ENCODE measurements at places on chromosomes 13 and 19.

GRCh38 chr19:55484593-55485438 is at the start of gene NAT14:
TSS of gene NAT14 (plus strand) at chr19:55485188. CDS start at chr19:55485709, 521 bp downstream.
- DNase-seq: peak; percentile 16

DNA sequence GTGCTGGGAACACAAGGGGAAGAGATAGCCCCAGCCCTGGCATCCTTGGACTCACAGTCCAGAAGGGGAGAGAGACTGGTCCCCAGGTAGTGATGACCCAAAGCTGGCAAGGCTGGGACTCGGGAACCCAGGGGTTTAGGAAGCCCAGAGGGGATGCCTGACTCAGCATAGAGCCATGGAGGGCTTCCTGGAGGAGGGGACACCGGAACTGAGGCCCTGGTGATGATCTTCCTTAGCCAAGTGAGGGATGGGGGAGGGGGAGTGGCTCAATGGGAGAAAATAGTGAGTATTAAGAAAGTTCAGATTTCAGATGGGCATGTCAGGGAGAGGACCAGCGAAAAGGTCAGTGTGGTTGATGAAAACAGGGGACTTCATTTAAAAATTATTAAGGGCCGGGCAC is 26.8 kb downstream of the EXOC3L2 start:
- no peak for DNase-seq

- no peak for DNase-seq
Measured at GRCh38 chr13:46751811-46752635, 44.9 kb downstream of the ESD start.

- DNase-seq: no peak
Measured at GRCh38 chr19:9981406-9982260, 28.7 kb downstream of the COL5A3 start.

DNA sequence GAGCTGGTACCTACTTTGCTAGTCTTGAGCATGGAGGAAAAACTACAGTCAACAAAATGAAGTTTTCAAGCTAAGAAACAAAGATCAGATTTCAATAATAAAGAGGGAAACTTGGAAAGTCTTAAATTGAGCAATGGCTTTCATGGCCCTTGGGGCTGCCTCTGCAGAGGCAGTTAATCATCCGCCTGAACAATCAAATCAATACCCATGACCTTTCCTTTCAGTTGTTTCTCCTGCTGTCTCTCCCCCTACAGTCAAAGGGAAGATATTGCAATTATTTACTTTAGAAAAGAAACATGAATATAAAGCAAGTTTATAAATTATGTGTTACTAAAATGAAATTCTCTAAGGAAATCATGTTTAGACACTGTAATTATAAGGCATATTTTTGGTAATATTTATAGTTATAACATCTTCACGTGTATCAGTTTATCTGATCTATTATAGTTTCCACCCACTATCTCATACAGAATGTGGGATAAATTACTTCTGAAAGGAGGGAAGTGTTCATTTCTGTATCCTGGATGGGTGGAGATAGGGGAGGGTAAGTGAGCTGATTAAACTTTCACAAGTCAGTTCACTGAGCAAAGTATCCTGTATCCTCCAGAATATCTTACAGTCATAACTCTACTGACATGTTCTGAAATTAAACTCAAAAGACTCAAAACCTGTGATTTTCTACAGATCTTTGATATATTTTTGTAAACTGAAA is 72.4 kb upstream of the TSC22D1 start:
- DNase-seq: no peak

DNA sequence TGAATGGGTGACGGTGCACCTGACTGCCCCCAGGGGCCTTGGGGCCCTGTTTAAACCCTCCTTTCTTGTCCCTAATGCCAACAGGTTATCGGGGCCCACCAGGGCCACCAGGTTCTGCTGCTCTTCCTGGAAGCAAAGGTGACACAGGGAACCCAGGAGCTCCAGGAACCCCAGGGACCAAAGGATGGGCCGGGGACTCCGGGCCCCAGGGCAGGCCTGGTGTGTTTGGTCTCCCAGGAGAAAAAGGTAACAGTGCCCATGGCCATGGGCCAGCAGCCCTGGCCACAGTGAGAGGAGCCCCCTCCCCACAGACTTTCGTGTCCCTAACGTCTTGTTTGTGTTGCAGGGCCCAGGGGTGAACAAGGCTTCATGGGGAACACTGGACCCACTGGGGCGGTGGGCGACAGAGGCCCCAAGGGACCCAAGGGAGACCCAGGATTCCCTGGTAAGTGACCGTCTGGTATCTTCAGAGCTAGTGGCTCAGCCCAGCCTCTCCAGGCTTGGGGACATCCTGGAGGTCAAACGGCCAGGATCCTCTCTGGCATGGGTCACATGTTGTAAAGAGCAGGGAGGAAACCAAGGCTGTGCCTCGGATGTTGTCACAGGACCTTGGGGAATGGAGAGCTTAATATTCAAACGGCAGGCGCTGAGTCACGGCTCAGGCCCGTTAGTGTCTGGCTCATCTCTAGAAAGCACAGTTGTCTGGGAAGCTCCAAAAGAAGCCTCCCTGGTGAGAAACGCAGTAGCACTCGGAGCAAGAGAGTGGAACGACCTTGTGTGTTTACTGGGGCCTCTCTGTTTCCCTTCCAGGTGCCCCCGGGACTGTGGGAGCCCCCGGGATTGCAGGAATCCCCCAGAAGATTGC is 58.3 kb downstream of the RAB20 start:
- no peak for DNase-seq

- DNase-seq: peak; percentile 80
Measured at GRCh38 chr19:37932985-37933936, 26.3 kb downstream of the SIPA1L3 start.

DNA sequence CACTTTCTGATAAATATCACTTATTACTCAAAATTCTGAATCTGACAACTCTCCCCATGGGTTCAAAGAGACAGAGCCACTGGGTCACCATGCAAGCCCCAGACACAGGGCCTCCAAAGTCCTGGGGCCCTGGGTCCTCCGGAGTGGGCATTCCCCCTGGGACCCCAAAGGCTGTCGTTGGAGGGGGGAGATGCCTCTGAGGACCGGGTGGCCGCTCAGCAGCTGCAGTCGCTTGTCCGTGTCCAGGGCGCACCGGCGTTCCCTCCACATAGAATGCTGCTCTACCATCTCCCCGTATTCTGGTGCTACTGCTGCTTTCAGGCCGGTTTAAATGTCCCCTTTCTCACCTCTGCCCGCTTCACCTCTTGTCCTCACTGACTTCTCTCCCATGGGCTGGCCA is 246.1 kb downstream of the TEX29 start:
- no peak for DNase-seq

DNA sequence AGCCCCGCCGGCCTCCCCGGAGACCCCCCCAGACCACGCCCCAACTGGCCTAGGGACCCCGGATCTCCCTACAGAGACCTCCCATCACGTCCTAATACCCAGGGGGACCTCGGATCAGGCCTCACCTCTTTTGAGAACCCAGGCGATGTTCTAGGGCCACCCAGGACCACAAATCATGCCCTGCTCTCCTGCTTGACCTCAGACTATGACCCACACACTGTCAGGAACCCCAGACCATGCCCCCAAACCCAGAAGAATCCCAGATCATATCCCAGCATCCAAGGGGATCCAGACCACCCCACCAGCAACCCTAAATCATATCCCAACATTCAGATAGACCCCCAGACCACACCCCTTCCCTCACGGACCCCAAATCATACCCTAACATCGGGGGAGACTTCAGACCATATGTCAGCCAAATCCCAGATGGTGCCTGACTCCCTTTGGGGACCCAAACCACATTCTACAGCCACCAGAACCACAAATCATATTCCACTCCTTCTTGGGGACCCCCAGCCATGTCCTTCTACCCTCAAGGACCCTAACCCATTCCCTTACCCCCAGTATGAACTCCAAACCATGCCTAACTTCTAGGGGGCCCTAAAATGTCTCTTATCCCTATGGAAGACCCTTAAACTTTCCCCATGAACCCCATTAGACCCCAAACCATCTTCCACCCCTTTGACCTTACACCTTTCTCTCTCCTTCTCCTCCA is 611 bp upstream of the LRFN1 start:
- DNase-seq: no peak

Data from RCC 7860 (cell line).